ENCODE measurements at places on chromosomes 1 and 21.
A peak's percentile ranks its signal among the peaks of the same experiment; 100 is the strongest.

- no peak for DNase-seq
These were observed 186.6 kb downstream of the GRIK3 start for GRCh38 chr1:36847761-36848160.

GRCh38 chr1:51907079-51907702, 28.7 kb upstream of the NRDC start:
- no peak for DNase-seq

DNA sequence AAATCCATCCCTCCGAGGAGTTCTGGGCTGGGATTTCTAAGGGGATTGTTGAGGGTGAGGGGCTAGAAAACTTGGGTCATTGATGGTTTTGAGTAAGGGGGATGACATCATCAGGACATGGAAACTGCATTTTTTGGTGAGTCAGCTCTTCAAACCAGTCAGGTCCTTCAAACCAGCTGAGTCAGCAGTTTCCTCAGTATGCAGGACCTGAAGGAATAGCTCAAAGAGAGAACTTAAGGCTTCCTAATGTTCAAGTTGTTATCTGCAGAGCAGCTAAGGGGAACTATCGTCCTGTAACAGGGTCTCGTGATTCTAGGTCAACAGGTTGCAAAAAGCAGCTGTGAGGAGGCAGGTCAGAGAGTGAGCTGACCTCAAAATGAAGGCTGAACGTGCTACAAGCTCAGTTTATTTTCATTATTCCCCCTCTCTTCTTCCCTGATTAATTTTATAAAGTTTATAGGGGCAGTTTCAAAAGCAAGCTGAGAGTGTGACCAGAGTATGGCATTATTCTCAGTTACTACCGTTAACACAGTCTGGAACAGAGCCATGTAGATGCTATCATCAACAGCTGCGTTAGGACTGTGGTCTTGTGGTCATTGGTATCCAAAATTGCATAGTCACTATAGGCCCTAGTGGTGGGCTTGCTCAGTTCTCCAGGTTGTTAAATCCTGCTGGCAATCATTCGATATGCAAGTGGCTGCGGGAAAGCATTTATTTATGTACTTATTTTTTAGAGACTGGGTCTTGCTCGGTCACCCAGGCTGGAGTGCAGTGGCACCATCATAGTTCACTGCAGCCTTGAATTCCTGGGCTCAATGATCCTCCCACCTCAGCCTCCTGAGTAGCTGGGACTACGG, 10.7 kb upstream of the SDC3 start:
- no peak for DNase-seq

GRCh38 chr1:37480125-37480466, 5.7 kb downstream of the ZC3H12A start:
- no peak for DNase-seq

DNA sequence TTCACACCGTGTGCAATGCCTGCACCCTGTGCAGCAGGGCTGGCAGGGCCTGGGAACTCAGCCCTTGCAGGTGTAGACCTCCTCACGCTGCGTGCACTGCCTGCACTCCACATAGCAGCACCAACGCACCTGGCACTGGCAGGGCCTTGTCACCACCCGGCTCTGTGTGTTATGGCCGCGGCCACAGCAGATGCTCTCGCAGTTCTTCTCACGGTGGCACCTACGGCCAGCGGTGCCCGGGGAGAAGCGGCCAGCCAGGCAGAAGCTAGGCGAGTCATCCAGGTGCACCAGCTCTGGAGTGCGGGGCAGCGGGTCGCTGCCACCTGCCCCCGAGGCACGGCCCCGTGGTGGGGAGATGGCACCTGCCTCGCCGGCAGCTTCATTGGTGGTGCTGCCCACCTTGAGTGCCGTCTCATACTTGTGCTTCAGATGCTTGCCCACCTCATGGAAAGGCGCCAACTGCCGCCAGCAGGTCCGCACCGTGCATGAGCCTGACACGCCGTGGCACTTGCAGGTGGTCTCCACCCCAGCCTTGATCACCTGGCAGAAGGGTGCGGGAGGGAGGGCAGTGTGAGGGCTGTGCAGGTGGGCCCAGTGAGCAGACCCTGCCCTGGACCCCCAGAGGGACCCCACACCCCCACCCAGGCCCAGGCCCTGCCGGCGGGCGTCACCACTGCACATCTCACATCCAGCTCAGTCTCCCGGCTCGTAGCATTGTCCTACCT, 26.1 kb downstream of the WNT9A start:
- DNase-seq, result no peak

DNA sequence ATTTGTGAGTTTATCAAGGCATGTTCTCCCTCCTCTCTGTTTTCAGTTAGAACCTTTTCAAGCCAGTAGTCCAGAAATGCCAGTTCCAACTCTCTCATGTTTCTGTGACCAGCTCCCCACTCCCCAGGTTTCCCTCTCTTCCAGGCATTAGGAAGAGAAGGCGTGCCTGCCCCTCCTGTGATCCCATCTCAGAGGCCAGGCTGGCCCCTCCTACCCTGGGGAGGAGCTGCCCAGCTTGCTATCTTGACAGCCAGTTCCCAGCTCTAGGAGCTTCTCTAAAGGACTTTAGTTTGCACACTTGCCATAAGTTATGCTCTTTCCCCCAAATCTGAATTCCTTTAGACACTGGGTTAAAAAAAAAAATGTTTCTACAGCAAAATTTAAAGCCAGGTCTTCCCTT, 8.9 kb downstream of the HYI start:
- no peak for DNase-seq

- no peak for DNase-seq
These were observed 904.2 kb downstream of the ADGRL2 start for GRCh38 chr1:82704966-82705365.

DNA sequence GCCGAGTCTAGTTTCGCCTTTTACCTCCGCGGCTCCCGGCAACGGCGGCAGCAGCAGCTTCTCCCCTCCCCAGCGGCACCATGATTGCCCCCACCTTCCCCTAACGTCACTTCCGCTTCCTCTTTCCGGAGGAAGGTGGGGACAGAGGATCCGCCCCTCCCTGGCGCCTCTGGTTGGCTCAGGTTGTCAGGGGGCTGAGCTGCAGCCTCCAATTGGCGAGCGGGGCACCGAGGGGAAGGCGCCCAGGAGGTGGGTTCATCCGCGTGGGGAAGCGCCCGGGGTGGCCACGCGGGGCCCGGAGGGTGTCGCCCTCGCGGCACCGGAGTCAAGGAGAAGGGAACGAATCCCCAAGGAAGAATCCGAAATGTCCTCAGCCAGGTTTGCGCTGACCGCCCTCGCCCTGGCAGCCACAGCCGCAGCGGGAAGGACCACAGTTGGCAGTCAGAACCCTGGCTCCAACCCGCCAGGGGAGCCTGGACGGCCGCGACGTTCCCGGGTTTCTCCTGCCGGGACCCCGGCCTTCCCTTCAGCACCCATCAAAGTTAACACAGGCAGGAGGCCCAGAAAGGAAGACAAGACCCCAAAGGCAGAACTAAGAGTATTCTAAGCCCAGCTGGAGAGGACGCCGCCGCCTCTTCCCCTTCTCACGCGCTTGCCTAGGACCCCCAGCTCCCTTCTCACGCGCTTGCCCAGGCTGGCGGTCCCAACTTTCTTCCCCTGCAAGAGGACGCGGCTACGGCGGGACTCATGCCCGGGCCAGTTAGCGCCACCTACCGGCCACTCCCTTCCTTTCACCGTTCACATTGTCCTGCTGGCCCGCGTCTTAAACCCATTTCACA, at the start of gene MTF1:
Gene MTF1, minus strand, starts transcription at position 86 of the 839 bp plus-strand sequence. CDS start 1,934 bp downstream, outside the sequence.
- peak; percentile 82 for DNase-seq

GRCh38 chr1:157096881-157097280, 2.7 kb downstream of the ETV3L start:
- DNase-seq, result no peak

DNA sequence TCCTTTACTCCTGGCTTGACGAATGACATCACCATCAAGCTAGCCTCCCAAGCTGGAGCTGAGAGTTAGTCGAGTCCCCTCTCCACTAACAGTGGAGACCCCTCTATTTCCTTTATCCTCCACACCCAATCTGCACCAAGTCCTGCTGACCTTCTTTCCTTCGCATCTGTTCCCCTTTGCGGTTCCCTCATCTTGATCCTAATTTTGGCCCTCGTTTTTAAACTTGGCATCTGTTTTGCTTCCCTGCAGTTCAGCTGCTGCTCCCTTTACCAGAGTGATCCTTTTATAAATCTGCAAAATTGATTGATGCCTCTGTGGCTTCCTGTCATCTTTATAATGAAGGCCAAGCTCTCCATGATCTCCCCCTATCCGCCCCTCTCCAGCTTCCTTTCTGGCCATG, 49.0 kb upstream of the TSPAN2 start:
- DNase-seq, result no peak

GRCh38 chr1:65119951-65120350, 28.1 kb upstream of the AK4 start:
- DNase-seq, result no peak

DNA sequence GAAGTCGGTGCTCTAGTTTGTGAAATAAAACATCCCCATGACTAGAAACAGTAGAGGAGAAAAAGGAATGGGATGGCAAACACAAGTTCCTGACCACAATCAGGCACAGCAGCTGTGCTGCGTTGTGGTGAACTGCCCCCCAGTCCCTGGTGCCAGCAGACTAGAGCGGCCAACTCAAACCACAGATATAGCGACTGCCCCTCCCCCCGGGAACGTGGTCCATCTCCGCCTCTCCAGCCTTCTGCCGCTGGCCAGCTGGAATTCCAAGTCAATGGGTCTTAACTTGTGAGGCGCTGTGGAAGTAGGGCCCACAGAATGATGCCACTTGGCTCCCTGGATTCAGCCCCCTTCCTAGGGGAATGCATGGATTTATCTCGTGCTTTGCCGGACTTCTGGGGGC, 41.6 kb upstream of the ZNF678 start:
- no peak for DNase-seq

GRCh38 chr1:8047686-8048445, 21.8 kb upstream of the ERRFI1 start:
- DNase-seq, result no peak

GRCh38 chr1:183605904-183606303, 15.6 kb upstream of the NCF2 start:
- DNase-seq, result no peak

DNA sequence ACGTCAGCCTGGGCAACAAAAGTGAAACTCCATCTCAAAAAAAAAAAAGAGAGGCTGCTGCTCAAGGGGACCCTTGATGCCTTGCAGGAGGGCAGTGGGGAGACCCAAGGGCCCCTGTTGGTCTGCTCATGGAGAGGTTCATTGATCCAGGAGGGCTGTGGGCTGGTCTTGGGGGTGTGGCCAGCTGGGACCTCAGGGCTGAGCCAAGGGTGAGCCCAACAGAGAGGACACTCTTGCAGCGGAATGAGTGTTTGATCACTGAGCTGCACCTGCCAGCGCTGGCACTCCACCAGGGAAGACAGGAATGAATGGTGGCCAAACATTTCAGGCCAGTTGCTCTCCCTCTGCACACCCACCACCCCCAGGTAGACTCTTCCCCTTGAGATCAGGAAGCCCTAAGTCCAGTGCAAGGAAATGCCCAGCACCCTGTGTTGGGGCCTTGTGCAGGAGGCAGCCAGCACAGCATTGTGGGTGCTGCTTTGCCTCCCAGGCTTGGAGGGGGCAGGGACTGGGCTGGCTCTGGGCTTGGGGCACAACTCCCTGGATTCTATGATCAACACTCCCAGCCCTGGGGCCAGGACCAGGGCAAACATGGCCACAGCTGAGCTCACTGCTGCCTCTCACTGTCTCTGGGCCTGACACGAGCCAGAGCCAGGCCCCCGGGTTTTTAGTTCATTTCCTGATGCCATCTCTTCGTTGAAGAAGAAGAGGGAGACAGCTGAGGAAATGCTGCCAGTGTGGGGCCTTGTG, 50.7 kb downstream of the IRF2BP2 start:
- no peak for DNase-seq

GRCh38 chr1:117363571-117364048, 3.6 kb upstream of the MAN1A2 start:
- no peak for DNase-seq

Data from NCI-H1436 treated with DMSO at 0.1 percent for 48 hours (cell line).